ENCODE measurements at places on chromosomes 16 and 17.

GRCh38 chr16:83561876-83562275 is 245.9 kb upstream of the HSBP1 start:
- DNase-seq = no peak

GRCh38 chr17:77225265-77225664 is 84.5 kb downstream of the SEC14L1 start:
- DNase-seq = no peak

DNA sequence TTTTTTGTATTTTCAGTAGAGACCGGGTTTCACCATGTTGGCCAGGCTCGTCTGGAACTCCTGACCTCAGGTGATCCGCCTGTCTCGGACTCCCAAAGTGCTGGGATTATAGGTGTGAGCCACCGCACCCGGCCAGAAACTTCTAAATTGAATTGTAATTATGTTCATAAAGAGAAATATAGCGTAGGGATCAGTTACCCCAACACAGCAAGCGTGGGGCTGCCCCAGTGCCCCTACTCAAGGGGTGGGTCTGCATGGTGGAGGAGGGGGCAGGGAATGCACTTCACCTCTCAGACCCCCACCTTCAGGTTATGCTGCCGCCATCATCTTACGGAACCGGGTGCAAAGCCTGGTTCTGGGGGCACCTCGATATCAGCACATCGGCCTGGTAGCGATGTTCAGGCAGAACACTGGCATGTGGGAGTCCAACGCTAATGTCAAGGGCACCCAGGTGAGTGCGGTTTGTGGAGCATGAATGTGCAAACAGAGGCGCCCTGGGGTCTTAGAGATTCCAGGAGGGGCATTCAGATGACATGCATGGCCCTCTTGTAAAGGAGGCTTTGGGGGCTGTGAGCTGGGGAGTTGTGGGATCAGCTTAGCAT is 18.0 kb downstream of the ITGAM start:
- no peak for DNase-seq

- DNase-seq = no peak
Observed at GRCh38 chr16:11783319-11784037, 13.6 kb downstream of the ZC3H7A start.

DNA sequence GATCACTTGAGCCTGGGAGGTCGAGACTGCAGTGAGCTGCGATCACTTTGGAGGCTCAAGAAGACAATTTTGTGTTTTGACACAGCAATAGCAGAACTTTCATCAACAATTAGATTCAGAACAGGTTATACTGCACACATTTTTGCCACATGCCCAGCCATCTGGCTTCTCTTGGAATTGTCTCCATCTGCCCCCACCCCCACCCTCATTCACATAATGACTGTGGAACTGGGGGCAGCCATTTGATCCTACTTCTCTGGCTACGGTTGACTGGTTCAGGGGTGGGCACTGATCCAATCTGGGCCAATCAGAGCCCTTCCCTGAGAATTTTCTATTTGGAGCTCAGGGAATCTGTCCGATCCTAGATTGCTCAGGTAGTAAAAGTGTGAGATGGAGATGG is 14.0 kb downstream of the TMEM92 start:
- no peak for DNase-seq

DNA sequence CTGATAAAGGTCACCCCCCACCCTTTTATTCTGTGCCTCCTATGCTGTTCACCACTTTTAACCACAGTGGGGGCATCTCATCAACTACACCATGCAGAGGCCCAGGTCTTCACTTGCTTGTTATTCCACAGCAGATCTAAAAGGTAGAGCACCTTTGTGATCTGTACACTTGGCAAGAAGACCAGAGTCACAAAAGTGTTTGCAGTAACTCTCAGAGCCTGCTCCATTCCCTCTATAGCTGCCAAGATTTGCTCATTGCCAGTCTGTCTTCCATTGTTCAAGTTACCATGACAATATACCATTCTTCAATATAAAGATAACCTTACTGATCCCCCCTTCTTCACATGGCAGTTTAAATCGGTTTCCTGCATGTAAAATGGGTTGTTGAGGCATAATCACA is 180.0 kb downstream of the TOX3 start:
- DNase-seq = no peak

- no peak for DNase-seq
Observed at GRCh38 chr17:27362503-27362902, 68.6 kb downstream of the WSB1 start.

Measured in T1000 (cell line).